ENCODE measurements at places on chromosomes 7 and 10.

- DNase-seq: no peak
Observed at GRCh38 chr10:101166430-101166829, 35.3 kb downstream of the TLX1 start.

DNA sequence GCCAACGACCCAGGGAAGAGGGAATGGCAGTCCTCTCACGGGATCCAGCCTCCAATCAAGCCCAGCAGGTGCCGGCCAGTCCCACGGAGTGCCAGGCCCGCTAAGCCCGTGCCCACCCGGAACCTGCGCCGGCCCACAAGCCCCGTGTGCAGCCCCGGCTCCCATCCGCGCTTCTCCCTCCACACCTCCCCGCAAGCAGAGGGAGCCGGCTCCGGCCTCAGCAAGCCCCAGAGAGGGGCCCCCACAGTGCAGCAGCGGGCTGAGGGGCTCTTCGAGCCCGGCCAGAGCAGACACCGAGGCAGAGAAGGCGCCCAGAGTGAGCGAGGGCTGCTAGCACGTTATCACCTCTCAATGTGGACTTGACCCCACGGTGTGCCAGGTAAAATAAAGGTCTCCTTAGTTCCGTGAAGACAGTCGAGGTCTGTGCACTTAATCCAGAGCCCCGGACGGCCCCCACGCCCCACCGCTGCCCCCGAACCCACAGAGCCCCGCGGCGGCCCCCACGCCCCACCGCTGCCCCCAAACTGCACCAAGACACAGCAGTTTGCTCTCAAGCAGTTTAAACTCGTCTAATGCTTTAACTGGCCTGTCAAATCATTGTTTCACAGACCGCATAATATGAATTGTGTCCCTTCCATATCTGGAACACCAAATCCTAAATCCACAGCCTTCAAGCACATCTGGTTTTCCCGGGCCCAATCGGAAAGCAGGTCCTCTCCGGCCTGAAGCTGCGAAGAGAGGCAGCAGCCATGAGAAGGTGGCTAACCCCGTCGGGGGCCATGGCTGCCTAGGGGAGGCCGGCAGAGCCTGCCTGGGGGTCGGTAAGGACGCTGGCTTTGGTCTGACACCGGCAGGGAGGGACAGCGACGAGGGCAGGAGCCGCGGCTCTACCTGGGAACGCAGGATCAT, 307.8 kb downstream of the PTPRN2 start:
- DNase-seq: no peak

DNA sequence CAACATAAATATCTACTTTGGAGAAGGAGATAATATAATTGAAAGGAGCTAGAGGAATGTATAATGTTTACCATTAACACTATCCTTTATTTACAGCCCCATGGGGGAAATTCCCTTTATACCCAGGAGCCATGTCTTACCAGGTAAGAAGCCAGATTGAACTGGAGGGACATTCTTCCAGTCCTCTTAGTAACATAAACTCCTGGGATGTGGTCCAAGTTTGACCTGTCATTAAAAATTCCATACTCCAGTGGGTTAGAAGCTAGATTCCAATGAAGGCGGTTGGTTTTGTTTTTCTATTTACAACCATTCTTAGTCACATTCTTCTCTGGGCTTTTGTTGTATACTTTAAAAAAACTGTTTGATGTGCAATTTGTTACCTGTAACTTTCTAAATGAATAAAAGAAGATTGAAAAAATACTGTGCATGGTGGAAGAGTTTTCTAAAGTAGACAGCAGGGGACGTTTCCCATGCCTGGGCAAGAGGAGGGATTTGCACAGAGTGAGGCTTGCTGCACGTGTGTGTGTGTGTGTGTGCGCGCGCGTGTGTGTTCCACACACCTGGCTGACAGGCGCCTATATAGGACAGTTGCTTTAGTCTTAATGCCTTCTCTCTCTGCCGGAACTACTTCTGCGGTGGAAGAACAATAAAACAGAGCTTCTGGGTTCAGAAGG, 2.0 kb downstream of the PLCE1 start:
- peak; percentile 72 for DNase-seq

DNA sequence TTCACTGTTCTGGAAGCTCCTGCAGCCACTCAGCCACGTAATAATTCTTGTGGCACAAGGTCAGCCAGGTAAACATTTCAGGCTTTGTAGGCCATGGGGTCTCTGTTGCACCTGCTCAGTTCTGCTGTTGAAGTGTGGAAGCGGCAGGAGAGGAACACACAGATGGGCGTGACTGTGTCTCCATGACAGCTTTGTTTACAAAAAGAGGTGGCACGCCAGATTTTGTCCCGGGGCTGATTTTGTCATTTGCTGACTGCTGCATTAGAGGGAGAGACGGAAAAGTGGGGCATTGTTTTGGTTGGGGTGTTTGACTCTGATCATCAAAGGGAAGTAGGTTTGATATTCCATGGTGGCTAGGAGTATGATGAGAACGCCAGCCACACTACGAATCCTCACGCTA, 103.1 kb downstream of the PRKAG2 start:
- DNase-seq: no peak

GRCh38 chr7:6294839-6295238, 22.4 kb upstream of the CYTH3 start:
- peak; percentile 41 for DNase-seq
